ENCODE measurements at places on chromosomes 5 and 9. TPM values are rescaled to one million over a fixed set of nuclear protein-coding genes. Genes with fewer than 3 reads are reported as not detected.

UCK1 gene
- polyA plus RNA-seq = 43.8 TPM

NTMT1 gene
- 39.3 TPM for polyA plus RNA-seq

BARHL1 gene
- not detected for polyA plus RNA-seq

NUTM2G gene
- polyA plus RNA-seq = 1.3 TPM

SLCO4C1 gene
- 21.1 TPM for polyA plus RNA-seq

NPR3 gene
- polyA plus RNA-seq = 19.3 TPM

ISL1 gene
- polyA plus RNA-seq = not detected

- DNase-seq = peak; percentile 90
Observed at GRCh38 chr5:172403189-172403796, 51.0 kb downstream of the SH3PXD2B start.

DNA sequence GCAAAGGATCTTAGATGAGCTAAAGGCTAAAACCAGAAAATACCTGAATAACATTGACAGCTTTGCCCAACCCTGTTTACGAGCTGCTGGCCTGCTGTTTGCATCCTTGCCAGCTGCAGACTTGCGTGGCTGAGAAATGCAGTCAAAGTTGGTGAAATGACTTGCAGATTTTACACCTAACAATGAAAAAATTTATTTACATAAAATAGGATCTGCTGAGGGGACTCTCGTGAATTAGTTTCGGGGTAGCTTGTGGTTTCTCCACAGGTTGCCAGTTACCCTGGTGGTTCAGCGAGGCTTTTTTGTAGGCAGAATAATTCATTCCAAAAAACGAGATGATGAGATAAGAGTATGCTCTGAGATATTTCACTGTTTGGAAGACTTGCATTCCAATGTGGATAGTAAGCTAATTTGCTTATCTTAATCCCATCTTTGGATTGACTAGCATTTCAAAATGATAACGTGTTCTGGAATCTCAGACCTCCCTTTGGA, 65.7 kb upstream of the FANCC start:
- no peak for DNase-seq

DNA sequence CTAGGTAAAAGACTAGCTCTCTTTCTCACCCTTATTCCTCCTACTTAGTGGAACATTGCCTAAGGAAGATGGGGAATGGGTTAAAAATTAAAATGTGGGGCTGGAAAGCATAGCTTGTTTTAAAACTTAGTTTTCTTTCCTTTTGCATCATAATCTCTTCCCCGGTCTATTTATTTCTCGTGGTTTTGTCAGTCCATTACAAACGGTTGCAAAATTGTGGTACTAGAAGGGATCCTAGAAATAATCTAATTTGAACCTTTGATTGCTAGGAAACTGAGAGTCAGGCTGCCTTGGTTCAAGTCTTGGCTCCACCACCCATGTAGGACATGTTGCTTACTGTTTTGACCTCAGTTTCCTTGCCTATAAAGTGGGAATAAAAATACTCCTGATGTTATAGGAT, 1.3 kb downstream of the IL31RA start:
- no peak for DNase-seq

DNA sequence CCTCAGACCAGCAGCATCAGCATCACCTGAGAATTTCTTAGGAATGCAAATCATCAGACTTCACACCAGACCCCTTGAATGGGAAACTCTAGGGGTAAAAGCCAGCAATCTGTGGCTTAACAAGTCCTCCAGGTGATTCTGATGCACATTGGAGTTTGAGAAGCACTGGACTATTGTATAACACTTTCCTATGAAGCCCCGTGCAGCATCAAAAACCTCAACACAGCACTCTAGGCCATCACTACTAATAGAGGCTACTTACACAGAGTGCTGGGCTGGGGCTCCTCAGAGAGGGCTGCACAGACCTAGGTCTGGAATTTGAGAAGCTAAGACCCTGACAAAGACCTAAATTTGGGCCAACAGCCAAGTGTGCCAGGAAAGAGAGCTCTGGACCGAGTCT, 95.7 kb upstream of the ARAP3 start:
- no peak for DNase-seq

DNA sequence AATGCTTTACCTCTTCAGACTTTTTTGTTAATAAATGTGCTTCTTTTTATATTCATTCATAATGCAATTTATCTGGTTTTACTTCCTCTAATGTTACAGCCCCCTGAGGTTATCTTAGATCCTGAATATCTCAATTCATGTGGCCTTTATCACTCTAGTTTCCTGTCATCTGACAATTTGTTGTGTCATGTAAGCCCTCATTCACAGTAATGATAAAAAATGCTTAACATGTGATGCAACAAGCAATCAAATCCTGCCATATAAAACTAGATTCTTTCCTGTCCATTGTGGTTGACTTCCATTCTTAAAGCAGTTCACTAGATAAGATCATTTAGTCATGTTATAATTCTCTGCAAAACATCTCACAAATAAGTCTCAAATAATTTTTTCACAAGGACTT, 991.2 kb upstream of the ACO1 start:
- DNase-seq = no peak

DNA sequence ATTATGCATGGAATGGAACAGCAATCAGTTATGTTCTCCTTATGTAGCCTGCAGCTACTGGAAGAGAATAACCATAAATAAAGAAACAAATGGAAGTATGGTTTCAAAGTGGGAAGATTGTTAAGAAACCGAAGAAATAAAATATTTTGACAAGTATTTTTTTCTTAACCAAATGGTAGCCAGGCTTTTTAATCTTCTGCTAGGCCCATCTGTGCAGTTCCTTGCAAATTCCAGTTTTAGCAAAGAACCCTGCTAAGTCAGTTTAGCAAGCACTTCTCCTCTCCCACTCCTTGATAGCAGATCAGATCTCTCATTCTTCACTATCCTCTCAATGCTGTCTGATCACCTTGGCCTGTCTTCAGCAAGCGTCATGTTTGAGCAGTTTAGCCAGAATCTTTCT, 111.1 kb upstream of the PRDM9 start:
- DNase-seq = no peak

DNA sequence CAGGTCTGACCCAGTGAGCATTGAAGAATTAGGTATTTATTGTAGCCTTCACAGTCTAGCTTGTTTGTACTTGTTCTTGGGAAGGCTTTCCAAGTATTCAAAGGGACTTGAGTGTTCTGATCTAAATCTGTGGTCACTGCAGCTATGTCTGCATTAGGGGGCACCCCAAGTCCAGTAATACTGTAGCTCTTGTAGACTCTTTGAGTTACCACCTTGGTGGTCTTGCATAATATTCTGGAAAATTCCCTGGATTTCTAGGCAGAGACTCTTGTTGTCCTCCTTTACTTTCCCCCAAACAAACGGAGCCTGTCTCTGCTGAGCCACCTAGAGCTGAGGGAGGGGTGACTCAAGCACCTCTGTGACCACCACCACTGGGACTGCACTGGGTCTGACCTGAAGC, 149.5 kb upstream of the DHFR start:
- DNase-seq = no peak

- DNase-seq = no peak
Observed at GRCh38 chr5:33524476-33524875, 83.7 kb downstream of the TARS1 start.

DNA sequence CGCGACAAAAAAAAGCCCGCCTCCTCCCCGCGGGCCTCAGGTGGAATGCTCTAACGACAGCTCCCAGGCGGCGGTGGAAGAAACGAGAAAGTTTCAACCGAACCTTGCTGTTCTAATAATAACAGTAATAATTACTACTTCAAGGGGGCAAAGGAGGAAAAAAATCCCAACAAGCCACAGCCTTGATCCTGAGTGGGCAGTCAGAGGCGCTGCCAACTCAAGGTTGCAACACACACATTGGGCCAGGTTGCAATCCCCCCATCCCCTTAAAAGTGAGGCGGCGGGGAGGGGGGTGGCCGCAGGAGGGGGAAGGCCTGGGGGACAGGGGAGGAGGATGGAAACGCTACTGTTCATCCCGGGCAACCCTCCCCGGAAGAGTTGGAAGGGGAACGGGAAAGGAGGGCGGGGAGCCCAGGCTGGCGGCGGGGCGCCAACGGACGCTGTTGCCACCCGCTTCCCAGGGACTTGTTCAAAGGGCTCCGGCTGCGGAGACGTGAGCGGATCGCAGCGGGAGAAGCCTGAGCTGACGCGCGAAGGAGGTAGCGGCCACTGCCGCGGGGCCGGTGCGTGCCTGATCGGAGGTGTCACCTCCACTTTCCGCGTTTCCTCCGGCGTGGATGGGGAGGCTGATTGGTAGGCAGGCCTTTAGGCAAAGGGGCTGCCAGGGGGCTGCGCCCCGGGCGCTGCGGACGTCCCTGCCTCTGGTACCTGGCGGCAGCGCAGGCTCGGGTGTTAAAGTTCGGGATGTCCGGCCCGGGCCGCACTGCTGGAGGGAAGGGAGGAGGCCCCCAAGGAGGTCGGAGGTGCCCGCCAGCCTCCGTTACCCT, 647 bp downstream of the SMARCA2 start:
- peak; percentile 34 for DNase-seq

DNA sequence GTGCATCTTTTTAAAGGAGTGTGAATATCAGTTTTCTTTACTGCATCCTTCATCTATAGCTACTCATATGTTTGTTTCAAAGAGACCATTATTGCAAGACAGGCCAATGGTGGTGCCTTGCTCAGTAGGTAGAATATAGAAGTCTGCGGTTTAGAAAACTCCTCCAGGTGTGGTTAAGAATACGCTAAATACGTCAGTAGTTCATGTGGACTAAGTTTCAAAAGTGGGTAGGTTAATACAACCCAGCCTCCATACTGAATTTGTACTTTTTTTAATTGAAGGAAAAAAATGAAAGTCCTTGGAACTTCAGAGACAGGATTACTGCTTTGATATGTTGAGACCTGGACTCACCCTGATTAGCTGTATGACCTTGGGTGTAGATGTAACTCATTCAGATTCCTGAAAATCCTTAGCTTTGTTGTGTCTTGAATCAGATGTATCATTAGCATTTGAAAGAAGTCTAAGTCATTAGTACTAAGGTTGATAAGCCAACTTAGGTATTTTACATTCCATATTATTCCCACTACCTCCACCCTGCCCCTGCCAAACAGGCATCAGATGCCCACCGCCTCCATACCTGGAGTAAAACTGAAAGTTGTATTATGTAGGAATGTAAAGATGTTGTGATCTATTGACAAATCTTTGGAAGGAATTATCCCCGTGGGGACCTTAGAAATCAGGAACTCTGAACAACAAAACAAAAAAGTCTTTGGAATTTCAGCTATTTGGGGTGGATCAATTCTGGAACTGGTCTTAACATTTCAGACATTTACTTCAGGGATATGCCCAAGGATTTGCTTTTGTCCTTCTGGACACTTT, 6.1 kb downstream of the BASP1 start:
- no peak for DNase-seq

DNA sequence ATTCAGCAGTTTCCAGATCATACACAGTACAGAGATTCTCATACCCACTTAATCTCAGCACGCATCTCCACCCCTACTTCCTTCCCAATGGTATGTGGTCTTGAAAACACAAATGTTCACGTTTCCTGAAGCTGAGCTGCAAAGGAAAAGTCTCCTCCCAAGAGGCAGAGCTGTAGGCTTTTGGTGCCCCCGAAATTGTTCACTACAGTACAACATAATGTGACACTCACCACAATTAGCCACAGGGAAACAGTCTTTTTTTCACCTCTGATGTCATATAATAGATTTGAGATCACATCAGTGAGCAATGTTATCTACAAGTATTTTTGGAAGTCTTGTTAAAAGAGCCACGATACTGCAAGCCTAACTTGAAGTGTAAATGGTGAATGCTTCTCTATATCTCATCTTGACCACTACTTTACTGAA, 40.2 kb downstream of the NFIB start:
- no peak for DNase-seq

- no peak for DNase-seq
Observed at GRCh38 chr9:22169243-22169642, 160.1 kb upstream of the CDKN2B start.

- DNase-seq = no peak
Observed at GRCh38 chr5:82534986-82535385, 256.8 kb upstream of the RPS23 start.

GRCh38 chr9:9973062-9973461, 639.7 kb downstream of the PTPRD start:
- DNase-seq = peak; percentile 15

GRCh38 chr9:114694146-114694545, 12.2 kb upstream of the TEX48 start:
- DNase-seq = no peak

DNA sequence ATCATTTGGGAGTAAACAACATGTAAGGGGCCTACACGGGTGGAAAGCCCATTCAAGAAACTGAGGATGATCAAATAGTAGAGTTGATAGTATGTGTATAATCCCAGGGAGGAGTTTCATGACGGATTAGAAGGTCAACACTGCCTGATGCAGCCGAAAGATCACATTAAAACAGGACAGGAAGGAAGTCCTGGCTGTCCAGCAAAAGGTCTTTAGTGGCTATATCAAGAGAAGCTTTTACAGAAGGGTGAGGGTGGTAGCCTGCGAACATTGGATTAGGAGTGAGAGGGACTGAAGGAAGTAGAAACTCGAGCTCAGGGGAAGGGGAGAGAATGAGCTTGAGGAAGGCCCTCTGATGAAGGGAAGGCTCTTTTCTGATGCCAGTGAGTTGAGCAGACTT, 36.0 kb downstream of the DOCK8 start:
- no peak for DNase-seq

DNA sequence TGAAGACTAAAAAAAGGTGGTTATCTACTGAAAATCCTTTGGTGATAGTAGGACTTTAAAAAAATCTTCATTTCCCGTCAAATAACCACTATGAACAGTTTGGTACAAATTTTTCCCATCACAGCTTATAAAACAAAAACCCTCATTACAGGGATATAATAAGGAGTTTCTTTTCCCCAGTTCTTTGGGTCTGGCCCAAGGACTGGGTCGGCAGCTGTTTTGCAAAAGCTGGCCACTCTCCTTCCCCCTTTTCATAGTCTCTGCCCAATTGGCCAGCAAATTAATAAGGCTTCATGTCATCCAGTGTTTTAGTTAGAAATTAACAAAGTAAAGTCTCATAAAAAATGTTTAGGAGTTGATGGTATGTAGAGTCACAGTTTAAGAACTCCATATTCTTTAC, 47.0 kb upstream of the PDE8B start:
- no peak for DNase-seq

Measured in renal pelvis (tissue), 12 donors.